ENCODE measurements at places on chromosomes 7 and 10. TPM values are rescaled to one million over a fixed set of nuclear protein-coding genes. Genes with fewer than 3 reads are reported as not detected.
A peak's percentile ranks its signal among the peaks of the same experiment; 100 is the strongest.

GRCh38 chr7:141231018-141231792 is 157.3 kb downstream of the TMEM178B start:
- H3K4me3 ChIP-seq: no peak overlapping the region
- peaks cover 14% of the 10 kb centered on the region for H3K27me3 ChIP-seq
- no peak for DNase-seq

DNA sequence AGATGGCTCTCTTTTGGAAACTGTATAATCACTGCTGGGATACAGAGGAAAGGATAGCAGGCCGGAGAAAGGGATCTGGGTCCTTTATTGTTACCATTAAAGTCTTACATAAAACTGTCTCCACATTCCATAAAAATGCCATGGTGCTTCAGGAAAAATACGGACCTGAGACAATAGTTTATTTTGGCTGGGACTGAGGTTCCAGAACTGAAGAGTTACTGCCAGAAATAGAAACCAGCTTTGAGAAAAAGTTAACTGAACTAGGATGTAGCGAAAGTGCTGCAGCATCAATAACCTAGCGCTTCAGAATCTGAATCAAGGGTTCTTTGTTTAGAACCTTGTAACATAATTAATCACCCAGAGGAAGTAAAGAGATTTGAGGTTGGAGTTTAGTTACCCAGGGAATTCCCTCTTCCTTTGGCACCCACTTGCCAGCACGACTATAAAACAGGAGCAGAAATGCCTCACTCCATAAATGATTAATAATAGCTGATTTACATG is 38.0 kb downstream of the MEOX2 start:
- H3K4me1 ChIP-seq: peaks cover 76% of the 10 kb centered on the region
- DNase-seq: no peak
- H3K4me3 ChIP-seq: peak overlapping the region; percentile 61
- peaks cover 2% of the 10 kb centered on the region for H3K36me3 ChIP-seq
- no peaks in the 10 kb centered on the region for H3K27me3 ChIP-seq
- peak overlapping the region; percentile 89 for H3K27ac ChIP-seq

DNA sequence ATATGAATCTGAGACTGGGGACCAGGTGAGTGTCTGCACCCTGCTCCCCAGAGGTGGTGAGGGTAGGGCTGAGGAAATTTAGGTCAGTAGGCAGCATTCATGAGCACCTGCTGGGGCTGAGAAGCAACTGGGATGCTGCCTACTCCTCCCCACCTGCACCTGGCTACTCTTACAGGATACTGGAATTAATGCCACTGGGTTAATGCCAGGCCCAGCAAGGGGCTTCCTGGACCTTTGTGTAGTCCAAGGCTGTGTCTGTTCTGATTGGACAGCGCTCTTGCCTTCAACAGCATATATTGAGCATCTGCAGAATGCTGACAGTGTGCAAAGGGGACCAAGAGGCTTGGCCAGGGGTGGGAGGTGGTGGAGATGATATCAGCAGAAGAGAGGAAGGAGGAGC is 32.1 kb downstream of the ADCYAP1R1 start:
- H3K27me3 ChIP-seq: peaks cover 57% of the 10 kb centered on the region
- H3K4me1 ChIP-seq: no peaks in the 10 kb centered on the region
- peak; percentile 60 for DNase-seq
- no peaks in the 10 kb centered on the region for H3K36me3 ChIP-seq
- no peak overlapping the region for H3K27ac ChIP-seq

GRCh38 chr10:47406870-47407691 is 23.0 kb upstream of the ZNF488 start:
- peaks cover 29% of the 10 kb centered on the region for H3K4me1 ChIP-seq
- no peak overlapping the region for H3K4me3 ChIP-seq
- H3K27ac ChIP-seq: peak overlapping the region; percentile 32
- H3K36me3 ChIP-seq: no peaks in the 10 kb centered on the region
- H3K27me3 ChIP-seq: no peaks in the 10 kb centered on the region

- H3K4me1 ChIP-seq: peaks cover 19% of the 10 kb centered on the region
- no peak for DNase-seq
- peak overlapping the region; percentile 78 for H3K4me3 ChIP-seq
- H3K27ac ChIP-seq: peak overlapping the region; percentile 34
- no peaks in the 10 kb centered on the region for H3K36me3 ChIP-seq
- H3K27me3 ChIP-seq: peaks cover 20% of the 10 kb centered on the region
Measured at GRCh38 chr7:117871778-117872538, 1.3 kb downstream of the CTTNBP2 start.

DNA sequence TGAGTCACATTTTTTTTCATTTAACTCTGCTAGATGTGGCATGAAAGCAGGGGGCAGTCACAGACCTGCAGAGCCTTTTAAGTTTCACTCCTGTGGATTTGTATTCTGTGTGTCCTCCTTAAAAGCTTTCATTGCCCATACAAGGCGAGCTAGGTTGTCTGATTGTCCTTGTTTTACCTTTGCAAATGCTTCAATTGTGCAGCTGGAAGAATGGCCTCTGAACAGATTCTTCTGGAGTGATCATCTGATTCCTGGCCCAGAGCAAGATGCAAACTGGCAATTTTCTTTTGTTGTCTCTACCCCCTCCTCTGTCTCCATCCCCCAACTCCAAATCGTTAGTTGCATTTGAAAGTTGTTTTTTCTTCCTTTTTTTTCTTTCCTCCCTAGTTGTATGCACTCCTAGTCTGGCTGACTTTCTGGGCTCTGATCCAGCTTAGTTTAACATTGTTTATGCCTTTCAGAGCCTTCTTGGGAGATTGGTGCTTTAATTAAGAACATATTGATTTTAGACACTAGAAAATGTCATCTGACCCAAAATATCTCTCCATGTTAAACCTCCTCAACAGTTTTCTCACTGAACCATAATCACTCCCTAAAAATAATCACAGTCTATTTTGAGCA is 150.2 kb downstream of the REEP3 start:
- H3K36me3 ChIP-seq: no peaks in the 10 kb centered on the region
- H3K4me1 ChIP-seq: peaks cover 58% of the 10 kb centered on the region
- DNase-seq: no peak
- no peaks in the 10 kb centered on the region for H3K27me3 ChIP-seq

- H3K4me1 ChIP-seq: peaks cover 67% of the 10 kb centered on the region
- no peak overlapping the region for H3K27ac ChIP-seq
- no peaks in the 10 kb centered on the region for H3K27me3 ChIP-seq
- peaks cover 21% of the 10 kb centered on the region for H3K36me3 ChIP-seq
- H3K4me3 ChIP-seq: no peak overlapping the region
Measured at GRCh38 chr7:50660830-50661175, 95.6 kb upstream of the DDC start.

GRCh38 chr10:34808801-34809745 is 6.0 kb downstream of the PARD3 start:
- peak overlapping the region; percentile 68 for H3K4me3 ChIP-seq
- DNase-seq: no peak
- H3K36me3 ChIP-seq: no peaks in the 10 kb centered on the region

DNA sequence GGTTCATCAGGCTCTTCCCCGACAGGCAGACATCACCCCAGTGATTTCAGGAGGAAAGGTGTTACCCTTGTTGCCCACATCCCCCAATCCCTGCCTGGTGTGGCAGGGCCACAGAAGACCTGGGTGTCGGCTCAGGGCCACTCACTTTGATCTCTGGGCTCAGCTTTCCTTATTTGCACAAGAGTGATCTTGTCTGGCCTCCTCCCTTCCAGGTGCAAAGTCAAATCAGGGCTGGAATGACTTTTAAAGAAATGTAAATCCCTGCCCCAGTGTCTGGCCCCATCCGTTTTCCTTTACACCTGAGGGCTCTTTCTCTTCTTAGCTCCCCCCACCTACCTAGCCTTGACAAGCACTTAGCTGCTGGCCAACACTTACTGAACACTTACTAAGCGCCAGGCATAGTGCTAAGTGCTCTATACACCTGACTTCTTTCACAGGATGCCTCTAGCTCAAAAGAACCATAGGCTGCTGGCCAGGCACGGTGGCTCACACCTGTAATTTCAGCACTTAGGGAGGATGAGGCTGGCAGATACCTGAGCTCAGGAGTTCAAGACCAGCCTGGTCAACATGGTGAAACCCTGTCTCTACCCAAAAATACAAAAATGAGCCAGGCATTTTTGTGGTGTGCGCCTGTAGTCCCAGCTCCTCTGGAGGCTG is 979 bp upstream of the NODAL start:
- H3K4me3 ChIP-seq: no peak overlapping the region
- peaks cover 21% of the 10 kb centered on the region for H3K4me1 ChIP-seq
- H3K27me3 ChIP-seq: peaks cover 33% of the 10 kb centered on the region
- DNase-seq: peak; percentile 37

The LRRC18 gene
- not detected for total RNA-seq

The ZNF804B gene
- total RNA-seq: not detected

The PLCE1 gene
- 10.6 TPM for total RNA-seq

The GPC2 gene
- 6.2 TPM for total RNA-seq

Measured in chondrocyte (in vitro differentiated cells).